ENCODE measurements at places on chromosomes 3 and 15.

GRCh38 chr3:69445024-69445423 is 59.1 kb upstream of the FRMD4B start:
- no peak for DNase-seq

GRCh38 chr3:129065720-129066073 is 5.1 kb downstream of the GP9 start:
- no peak for DNase-seq

GRCh38 chr3:114221165-114221880 is 16.1 kb downstream of the ZNF80 start:
- no peak for DNase-seq

GRCh38 chr3:132900481-132900880 is 137.7 kb upstream of the TMEM108 start:
- DNase-seq, result no peak

GRCh38 chr3:33145901-33146580 is 32.2 kb downstream of the CRTAP start:
- no peak for DNase-seq

GRCh38 chr3:191244242-191244867 is 45.3 kb downstream of the OSTN start:
- DNase-seq, result no peak

DNA sequence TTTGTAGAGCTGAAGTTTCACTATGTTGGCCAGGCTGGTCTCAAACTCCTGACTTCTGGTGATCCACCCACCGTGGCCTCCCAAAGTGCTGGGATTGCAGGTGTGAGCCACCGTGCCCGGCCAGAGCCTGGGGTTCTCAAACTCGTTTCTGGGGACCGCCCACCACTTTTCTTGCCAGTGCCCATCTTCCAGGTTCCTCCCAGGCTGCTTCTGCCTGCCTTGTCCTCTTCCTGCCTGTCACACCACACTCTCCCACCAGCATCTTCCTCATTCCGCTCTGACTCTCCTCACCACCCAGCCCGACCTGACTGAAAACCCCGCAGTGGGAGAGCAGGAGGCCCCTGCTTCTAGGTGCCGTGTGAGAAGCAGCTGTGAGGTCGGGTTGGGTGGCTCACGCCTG is 3.1 kb upstream of the DYNLT2B start:
- no peak for DNase-seq

- no peak for DNase-seq
These were observed 19.2 kb upstream of the TFDP2 start for GRCh38 chr3:142168514-142168913.

DNA sequence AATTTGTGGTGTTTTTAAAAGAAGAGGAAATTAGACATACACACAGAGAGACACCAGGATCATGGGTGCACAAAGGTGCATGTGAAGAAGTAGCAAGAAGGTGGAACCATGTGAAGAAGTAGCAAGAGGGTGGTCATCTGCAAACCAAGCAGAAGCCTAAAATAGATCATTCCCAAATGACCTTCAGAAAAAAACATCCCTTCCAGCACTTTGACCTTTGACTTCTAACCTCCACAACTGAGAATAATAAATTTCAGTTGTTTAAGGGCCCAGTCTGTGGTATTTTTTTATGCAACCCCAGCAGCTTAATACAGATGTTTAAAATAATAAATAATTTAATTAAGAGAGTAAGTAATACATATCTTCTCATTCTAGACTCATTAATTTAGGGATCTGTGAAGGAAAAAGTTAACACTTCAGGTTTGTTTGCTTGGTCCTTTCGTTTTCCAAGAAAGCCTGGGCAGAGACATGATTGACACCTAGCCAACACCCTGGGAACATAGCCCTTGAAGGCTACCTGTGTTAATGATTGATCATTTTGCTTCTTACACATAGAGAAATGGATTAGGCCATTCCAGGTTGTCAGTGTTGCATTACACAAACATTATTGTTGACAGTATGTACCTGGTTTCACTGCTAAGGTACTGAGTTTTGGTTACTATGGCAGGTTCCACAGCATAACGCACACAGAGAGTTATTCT is 1331.2 kb upstream of the GBE1 start:
- no peak for DNase-seq

DNA sequence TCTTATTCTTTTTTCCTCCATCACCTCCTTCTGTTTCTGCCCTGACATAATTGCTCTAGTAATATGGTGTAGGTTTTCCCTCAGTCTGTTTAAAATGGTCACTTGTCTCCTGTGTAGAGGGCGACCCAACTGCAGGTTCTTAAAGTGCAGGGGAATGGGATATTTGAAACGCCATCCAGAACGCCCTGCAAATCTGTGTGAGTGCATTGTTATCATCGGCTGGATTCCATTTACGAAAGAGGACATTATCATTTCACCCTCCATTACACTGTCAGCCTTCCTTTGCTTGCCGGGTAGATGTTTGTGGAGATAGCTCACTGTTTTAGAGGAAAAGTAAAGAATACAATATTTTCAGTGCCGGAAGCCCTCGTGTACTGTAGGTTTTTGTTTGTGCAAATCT is 354.0 kb downstream of the LRTM1 start:
- no peak for DNase-seq

GRCh38 chr3:59321881-59322540 is 272.2 kb upstream of the CFAP20DC start:
- DNase-seq, result no peak

DNA sequence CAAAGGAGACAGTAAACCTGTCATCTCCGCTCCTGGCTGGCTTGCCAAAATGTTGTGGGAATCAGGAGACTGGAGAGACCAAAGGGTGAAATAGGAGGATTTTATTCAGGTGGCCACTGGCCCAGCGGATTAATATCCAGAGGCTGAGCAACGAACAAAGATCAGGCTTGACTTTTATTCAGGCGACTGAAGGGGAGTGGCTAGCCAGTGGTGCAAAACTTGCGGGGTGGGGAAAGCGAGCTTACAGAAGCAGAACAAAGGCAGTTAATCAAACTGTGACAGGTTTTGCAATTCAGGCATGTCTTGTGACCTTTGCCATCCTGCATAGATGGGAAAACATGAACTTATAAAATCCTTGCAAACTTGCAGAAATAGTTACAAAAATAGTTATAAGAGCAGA is 19.8 kb upstream of the ACAD9 start:
- no peak for DNase-seq

GRCh38 chr3:130480736-130481135 is 36.2 kb upstream of the COL6A6 start:
- DNase-seq, result no peak

- DNase-seq, result no peak
These were observed 362.3 kb upstream of the GOLIM4 start for GRCh38 chr3:168457954-168458539.

All from activated gamma-delta T cell (primary cell).